Hippocampal formation (tissue), 2 donors: ENCODE measurements at places on chromosomes 4 and X.

DNA sequence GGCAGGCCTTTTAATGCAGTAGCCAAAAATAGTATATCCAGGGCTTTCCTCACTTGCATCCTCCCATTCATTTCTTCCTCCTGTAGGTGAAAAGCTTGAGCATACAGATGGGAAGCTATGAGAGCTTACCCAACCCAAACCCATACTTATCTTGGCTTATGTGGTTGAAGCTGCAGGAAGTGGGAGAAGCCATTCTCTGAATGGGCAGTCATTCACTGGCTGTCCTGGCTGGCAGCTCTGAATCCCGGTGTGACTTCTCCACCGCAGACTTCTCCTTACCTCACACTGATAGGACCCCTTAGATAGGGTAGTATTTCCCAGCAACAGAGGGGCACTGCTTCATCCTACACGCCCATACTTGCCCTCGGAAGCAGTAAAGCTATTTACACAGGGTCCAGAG lies 125.4 kb downstream of the AMMECR1 start:
- DNase-seq: no peak

- no peak for DNase-seq
Observed at GRCh38 chrX:24495700-24496099, 30.6 kb downstream of the PDK3 start.

GRCh38 chrX:11363069-11363594 lies 69.9 kb downstream of the AMELX start:
- DNase-seq: no peak

- DNase-seq: no peak
Observed at GRCh38 chr4:46389301-46389775, 590 bp downstream of the GABRA2 start.

DNA sequence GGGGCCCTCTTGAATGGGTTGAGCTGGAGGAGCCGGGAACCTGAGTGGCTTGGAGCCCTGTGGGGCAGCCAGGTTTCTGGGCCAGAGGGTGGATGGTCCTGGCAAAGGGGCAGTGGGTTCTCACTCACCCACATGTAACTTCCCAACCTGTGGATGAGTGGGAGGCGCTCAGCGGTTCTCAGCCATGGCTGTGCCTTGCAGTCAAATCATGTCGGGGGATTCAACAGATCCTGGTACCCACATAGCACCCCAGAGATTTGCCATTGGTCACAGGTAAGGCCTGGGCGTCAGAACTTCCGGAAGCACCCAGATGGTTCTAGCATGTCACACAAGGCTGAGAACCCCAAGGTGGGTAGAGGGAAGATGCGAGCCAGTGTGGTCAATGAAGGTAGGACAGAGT lies 21.9 kb upstream of the CLCN4 start:
- DNase-seq: no peak

GRCh38 chr4:153566631-153567150 lies 100.5 kb downstream of the TMEM131L start:
- DNase-seq: no peak

DNA sequence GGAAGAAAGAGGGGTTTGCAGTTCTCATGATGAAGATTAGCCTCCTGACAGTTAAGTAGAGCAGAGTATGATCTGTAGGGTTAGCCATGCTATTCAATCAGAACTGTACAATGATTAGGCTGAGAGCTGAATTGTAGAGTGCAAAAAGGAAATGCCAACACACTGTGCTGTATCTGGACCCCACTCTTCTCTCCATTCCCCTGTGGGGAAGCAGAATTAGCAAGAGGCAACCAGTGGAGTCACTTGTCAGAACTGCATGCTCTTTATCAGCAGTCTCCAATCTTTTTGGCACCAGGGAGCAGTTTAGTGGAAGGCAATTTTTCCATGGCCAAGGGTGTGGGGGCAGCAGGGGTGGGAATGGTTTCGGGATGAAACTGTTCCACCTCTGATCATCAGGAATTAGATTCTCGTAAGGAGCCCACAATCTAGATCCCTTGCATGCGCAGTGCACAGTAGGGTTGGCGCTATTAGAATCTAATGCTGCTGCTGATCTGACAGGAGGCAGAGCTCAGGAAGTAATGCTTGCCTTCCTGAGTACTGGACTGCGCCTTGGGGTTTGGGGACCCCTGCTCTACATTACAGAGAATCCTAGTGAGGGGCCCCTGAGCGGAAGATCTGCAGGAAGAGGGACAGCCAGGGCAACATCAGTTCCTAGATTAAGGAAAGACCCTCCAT lies 19.4 kb downstream of the TBC1D9 start:
- no peak for DNase-seq

DNA sequence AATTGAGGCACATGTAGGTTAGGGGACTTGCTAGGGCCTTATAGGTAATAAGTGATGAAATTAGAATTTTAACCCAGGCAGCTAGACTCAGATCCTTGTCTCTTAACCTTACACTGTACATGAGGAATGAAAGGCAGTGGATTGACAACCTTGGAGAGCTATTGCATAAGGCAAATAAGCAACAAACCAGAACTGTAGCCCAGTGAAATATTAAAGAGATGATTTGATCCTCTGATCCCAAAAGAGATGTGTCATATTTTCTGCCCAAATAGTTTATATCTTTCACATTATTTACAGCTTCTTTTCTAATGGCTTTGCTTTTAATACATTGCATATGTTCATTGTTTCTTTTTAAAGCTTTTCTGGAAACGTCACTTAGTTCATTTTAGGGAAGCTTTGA lies 252.6 kb downstream of the ANK2 start:
- DNase-seq: no peak

- no peak for DNase-seq
Observed at GRCh38 chrX:153569475-153569874, 29.5 kb downstream of the CCNQ start.

GRCh38 chr4:99438405-99438780 lies 3.3 kb upstream of the ADH7 start:
- no peak for DNase-seq

- DNase-seq: no peak
Observed at GRCh38 chrX:16312761-16313623, 145.7 kb downstream of the MAGEB17 start.

GRCh38 chrX:119105826-119106225 lies 21.8 kb downstream of the KIAA1210 start:
- DNase-seq: no peak
